ENCODE measurements at places on chromosomes 2 and 18.
A peak's percentile ranks its signal among the peaks of the same experiment; 100 is the strongest.

- no peak for DNase-seq
Observed at GRCh38 chr2:217897816-217898806, 104.7 kb downstream of the TNS1 start.

- peak; percentile 63 for DNase-seq
Observed at GRCh38 chr2:207165121-207166038, at the start of gene KLF7. Gene KLF7, minus strand, starts transcription at chr2:207165948. Its CDS starts 380 bp downstream, at chr2:207165568.

DNA sequence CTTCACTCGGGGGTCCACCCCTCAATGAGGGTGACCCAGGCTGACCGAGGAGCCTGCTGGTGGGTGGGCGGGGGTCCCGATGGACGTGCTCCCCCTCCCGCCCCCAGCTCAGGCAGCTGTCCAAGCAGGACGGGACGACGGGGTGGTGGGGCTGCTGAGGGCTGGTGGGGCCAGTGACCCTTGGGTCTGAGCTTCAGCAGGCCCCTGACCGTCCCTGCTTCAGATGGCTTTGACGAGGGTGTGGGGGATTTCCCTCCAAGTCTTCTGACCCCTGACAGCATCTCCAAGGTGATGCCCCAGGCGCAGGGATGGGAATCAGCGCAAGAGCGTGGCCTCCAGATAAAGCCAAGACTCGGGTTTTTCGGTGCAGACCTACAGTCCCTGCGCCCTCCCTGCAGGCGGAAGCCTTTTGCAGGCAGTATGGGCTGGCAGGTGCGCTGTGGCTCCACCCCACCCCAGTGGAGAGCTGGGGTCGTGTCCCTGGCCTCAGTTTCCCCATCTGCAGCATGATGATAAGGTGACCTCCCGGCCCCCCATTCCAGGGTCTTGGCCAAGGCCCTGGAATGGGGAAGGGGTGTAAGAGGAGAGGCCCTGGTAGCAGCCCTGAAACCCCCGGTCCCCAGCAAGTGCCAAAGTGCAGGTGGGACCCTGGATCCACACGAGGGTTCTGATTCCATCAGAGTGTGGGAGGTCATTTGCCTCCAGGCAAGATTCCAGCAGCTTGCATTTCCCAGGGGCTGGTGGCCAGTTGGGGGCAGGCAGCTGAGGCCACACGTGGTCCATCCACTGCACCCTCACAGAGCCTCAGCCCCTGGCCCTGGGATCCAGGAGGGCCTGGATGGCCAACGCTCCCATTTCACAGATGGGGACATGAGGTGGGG lies 8.7 kb downstream of the CROCC2 start:
- no peak for DNase-seq

GRCh38 chr18:30491815-30492551 lies 550.6 kb downstream of the DSC3 start:
- DNase-seq: no peak

- DNase-seq: no peak
Observed at GRCh38 chr2:38748943-38749804, 2.0 kb downstream of the SRSF7 start.

DNA sequence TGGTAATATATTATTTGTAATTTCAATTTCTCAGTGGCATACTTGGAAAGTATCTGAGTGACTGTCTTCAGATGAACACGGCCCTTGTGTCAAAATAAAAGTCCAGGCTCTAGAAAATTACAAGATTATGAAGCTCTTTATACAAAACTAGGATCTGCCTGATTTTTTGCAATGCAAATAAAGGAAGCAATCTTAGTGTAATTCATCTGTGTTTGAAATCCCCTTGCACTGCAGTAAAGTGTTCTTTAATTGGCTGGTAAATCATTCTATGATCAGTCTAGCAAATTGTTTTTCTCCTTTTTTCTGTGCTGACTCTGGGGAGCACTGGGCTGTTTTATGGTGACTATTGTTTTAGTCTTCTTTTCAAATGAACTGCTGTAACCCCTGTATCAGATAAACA lies 1039.0 kb downstream of the SOCS6 start:
- no peak for DNase-seq

GRCh38 chr2:144310889-144311608 lies 208.9 kb downstream of the ZEB2 start:
- DNase-seq: no peak

DNA sequence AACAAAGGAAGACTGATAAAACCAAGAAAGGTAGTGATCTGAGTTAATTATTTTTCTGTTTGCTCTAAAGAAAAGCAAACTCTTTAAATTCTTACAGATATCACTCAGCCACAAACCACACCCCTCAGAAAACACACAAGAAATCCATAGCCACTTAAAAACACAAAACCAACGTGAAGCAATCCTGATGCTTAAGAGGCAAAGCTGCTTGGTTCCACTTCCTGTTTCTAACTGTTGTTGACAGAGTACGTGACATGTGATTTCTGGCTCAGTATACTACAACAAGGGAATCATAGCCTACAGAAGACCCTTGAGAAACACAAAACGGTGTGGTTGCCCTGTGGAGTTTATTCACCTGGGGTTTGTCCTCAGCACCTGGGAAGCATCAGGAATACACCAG lies 240.9 kb upstream of the APCDD1 start:
- DNase-seq: no peak

- DNase-seq: no peak
Observed at GRCh38 chr2:24482972-24483300, 8.1 kb upstream of the NCOA1 start.

DNA sequence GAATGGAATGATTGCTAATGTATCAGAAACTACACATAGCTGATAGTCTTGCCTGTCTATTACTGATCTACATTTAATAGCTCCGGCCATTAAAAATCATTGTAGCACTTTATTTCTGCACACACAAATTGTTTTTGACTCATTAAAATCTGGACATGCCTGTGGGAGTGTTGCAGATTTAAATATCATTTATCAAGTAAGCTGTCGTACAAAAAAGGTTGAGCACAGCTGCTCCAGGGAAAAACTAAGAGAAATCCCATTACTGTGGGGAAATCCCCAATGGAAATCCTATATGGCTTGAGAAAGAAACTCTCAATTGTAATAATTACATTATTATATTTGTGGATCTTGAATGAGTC lies 99.6 kb upstream of the CERS6 start:
- DNase-seq: no peak

DNA sequence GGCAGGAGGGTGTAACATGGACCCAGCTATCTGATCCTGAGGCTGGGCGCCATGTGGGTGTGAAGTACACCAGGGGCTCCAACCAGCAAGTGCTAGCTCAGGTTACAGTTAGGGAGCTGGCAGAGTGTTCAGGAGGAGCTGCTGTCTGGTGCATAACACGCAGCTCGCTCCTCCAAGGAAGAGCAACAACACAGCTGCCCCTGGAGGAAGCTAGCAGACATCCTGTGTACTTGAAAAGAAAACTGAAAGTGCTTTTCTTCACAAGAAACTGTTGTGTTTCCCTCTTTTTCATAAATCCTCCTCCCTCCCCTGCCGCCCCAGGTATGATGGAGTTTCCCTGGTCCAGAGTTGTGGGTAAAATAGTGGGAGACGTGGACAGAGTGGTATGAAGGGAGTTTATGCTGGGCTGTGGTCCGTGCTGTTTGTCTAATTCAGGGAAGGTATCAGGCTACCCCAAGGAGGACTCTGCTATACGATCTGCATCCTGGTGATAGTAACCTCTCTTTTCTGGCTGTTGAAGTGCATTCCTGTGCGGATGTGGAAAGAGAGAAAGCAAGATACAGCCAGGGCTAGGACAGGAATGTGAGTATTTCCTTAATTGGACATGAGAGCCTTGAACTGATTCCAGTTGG lies 6.1 kb upstream of the LBH start:
- DNase-seq: peak; percentile 65

DNA sequence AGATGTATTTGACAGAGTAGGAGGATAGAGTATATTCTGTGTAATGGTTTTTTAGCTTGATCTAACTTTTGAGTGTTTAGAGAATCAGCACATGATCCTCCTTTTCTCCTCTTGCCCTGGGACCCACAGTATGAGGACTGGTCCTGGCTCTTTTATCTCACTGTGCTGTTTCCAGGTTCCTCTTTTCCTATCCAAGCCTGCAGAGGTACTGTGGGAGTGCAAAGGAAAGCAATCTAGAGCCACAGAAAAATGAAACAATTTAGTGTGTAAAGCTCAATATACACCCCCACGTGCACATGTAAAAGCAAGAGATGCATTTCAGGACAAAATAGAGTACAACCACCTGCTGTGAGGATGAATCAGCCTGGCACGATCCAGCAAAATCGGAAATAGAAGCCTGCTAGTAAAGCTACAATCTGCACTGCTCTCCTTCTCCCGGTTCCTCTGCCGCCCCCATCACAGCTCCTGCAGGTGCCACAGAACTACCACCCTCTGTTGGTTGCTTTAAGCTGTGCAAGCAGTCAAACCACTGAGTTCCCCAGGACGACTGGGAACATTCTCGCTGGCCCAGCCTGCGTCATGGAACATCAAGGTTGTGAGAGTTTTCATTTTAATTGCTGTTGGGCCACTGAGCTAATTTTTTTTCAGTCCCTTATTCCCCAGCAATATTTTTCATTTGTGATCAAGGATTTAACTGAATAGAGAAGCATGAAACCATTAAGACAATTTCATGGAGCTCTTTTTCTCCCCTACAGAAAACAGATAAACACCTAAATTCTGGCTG lies 47.8 kb upstream of the MAPRE3 start:
- peak; percentile 63 for DNase-seq

GRCh38 chr2:222864296-222864695 lies 3.5 kb downstream of the ACSL3 start:
- DNase-seq: peak; percentile 77

DNA sequence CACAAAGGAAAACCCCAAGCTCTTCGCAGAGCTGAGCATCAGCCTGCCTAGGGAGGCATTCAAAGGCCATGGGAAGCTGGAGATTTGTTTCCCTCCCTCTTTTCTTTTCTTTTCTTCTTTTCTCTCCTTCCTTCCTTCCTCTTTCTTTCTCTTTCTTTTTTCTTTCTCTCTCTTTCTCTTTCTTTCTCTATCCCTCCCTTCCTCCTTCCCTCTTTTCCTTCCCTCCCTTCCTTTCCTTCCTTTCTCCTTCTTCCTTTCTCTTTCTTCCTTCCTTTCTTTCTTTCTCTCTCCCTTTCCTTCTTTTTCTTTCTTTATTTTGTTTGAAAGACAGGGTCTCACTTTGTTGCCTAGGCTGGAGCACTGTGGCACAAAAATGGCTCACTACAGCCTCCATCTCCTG lies 168.4 kb upstream of the ARL4C start:
- DNase-seq: no peak

DNA sequence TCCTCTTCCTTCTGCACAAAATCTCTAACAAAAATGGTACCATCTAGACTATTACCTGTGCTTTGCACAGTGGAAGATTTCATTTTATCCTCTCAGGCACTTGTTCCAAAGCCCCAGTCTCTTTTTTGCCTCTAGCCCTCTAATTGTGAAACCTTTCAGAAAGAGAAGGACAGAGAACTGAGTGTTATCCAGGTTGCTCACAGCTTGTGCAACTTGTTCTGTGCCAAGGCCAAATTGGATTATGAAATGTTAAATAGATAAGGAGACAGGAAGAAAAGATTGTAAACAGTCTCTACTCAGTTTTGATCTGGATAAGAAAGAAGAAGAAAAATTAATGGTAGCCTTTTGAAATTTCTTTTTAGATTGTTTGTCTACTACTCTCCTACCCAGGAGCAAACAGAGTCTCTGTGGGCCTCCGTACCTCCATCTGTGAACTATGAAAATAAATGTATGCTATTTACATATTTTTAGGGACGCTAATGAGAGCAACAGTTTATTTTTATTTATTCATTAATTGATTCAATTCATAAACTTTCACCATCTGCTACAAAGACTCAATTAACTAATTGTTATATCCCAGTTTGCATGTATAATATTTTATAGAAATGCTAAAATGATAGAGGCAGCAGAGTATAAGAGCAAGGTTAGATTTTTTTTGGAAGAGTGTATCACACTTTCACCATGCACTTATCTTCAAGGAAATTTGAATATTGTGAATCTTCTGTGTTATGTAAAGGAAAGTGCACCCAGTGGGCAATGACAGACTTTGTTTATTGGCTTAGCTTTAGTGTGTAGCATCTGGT lies 339.0 kb upstream of the ETAA1 start:
- no peak for DNase-seq

All from ELF-1 (cell line).